ENCODE measurements at places on chromosomes 16 and 17. TPM values are rescaled to one million over a fixed set of nuclear protein-coding genes. Genes with fewer than 3 reads are reported as not detected.

The COX10 gene
- 20.8 TPM for total RNA-seq

The METTL2A gene
- total RNA-seq, result 30.1 TPM

The PALB2 gene
- 10.8 TPM for total RNA-seq

The GGT6 gene
- not detected for total RNA-seq

The ST6GALNAC2 gene
- 0.32 TPM for total RNA-seq

The ASPA gene
- not detected for total RNA-seq

The DOC2A gene
- total RNA-seq, result 3.3 TPM

The ARL17B gene
- total RNA-seq, result 6.5 TPM

The UTS2R gene
- not detected for total RNA-seq

The ABI3 gene
- not detected for total RNA-seq

The NDRG4 gene
- total RNA-seq, result 29.9 TPM

The BAHCC1 gene
- total RNA-seq, result 9.8 TPM

The SMTNL2 gene
- 0.32 TPM for total RNA-seq

The HOXB2 gene
- 1.1 TPM for total RNA-seq

The SLC9A5 gene
- total RNA-seq, result 1.6 TPM

The CHST5 gene
- total RNA-seq, result not detected

The CLEC10A gene
- not detected for total RNA-seq

The EVI2A gene
- not detected for total RNA-seq

The SLC6A2 gene
- not detected for total RNA-seq

The KRTAP9-8 gene
- total RNA-seq, result not detected

The NPIPA7 gene
- 17.9 TPM for total RNA-seq

The MMP25 gene
- 0.67 TPM for total RNA-seq

The HYDIN gene
- 0.47 TPM for total RNA-seq

The C17orf58 gene
- 17.7 TPM for total RNA-seq

The BICDL2 gene
- total RNA-seq, result not detected

The JPH3 gene
- 1.4 TPM for total RNA-seq

The PNMT gene
- total RNA-seq, result not detected

The PTX4 gene
- total RNA-seq, result not detected

The C16orf46 gene
- 0.88 TPM for total RNA-seq

The ZNF19 gene
- total RNA-seq, result 3.9 TPM

The HNF1B gene
- 27.4 TPM for total RNA-seq

The DCAKD gene
- total RNA-seq, result 22.3 TPM

Data from A549 treated with RU486 at 1 μM for 4 hours (cell line).